ENCODE measurements at places on chromosomes 7 and 10.

DNA sequence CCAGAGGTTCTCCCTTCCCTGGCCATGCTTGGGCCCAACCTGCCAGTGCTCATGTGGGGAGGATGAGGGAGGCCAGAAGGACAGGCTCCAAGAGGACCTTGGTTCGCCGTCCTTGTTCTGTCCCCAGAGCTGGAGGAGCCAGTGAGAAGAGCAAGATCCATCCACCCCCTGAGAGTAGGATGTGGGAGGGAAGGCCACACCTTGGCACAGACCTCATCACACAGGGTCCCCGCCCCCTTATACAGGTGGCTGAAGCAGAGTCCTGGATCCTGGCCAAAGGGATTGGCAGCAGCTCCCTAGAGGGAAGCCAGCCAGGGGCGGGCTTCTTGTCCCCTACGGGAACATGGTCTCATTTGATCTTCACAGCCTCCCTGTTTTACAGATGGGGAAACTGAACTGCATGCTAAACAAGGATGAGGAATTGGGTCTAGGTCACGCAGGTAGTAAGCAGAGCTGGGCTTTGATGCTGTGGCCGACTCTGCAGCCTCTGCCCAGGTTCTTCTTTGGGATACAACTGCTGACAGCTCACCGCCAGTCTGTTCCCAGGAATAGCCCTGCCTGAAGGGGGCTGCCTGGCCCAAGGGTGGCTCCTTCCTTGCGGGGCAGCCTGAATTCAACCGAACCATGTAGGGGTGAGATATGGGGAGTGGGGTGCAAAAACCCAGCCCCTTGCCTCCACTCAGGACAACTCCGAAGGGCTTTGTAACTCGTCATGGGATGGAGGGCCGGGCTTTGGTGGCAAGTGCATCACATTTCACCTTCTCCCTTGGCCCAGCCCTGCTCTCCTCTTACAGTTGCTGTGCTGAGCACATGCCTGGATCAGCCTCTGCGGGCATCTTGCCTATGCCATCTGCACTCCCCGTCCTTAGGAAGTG, 62.2 kb upstream of the KDM7A start:
- no peak for DNase-seq

DNA sequence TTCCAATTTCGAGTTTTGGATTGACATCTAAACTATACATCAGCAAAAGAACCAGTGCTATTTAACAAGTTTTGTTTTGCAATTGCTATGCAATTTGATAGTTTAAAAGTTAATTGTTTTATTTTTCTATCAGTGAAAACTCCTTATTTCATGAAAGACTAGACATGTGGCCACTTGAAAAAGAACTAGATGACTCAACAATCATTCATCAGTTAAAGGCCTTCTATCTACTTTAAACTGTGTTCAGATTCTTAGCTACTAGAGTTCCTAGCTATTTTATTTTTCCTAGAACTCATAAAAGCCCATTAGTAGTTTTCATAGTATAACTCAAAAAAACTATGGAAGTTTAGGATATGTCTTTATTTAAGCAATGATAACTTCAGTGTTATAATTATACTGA, 104.6 kb upstream of the LSM8 start:
- no peak for DNase-seq

DNA sequence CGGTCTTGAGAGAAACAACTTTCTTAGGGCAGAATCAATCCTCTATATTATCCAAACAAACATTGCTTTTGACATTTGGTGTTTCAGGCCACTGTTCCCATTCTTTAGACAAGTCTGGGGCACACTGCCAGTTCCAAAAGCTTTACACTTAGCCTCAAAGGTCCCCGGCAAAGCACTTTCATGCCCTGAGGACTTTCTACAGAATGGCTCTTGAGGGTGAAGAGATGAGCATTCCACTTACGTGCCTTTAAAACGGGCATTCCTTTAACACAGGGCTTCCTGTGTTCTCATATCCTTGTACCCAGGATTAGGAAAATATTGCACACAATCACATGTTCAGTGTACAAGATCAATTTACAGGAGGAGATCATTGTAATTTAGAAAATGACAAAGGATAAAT, 13.1 kb upstream of the TMEM213 start:
- DNase-seq = no peak

DNA sequence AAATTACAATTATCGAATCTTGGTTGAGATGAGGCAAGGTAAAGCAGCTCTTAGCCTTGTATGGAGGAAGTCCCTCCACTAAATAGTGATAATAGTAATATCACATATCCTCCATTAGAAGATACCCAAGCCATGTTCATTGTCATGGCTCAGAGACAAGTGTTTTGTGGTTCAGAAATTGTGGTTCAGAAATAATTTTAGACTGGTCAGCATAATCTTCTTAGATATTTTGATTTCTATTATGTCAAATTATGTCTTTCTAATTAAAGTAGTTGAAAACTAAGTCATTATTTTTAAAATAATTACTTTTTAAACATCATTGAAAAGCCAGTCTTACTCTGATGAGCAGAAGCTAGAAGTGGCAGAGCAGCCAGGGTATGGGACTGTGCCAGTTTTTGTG, 507.7 kb downstream of the HTR7 start:
- no peak for DNase-seq

- DNase-seq = no peak
Observed at GRCh38 chr10:87546210-87546609, 41.5 kb downstream of the MINPP1 start.

GRCh38 chr7:8226501-8226900, 35.5 kb downstream of the ICA1 start:
- DNase-seq = no peak

- no peak for DNase-seq
Observed at GRCh38 chr7:46654546-46655443, 733.7 kb upstream of the IGFBP3 start.

DNA sequence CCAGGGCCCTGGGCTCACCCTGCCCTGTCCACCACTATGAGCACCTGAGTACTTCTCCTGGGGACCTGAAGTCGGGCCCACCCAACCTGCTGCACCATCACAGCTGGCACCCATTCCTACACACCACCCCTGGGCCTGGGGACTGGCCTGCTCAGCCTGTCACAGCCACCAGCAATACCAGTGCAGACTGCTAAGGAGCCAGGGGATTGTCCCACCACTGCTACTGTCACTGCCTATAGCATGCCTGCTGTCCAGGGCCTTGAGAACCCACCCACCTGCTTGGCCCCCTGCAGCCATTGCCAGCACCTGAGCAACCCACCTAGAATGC, 624.8 kb upstream of the FOXK1 start:
- no peak for DNase-seq
